ENCODE measurements at places on chromosomes 5 and 9.
A peak's percentile ranks its signal among the peaks of the same experiment; 100 is the strongest.

GRCh38 chr9:136080716-136081112, 14.4 kb downstream of the NACC2 start:
- no peak for DNase-seq
- H3K27me3 ChIP-seq = no peaks in the 10 kb centered on the region
- no peaks in the 10 kb centered on the region for H3K36me3 ChIP-seq
- no peak overlapping the region for H3K4me3 ChIP-seq
- no peak overlapping the region for H3K27ac ChIP-seq

GRCh38 chr5:151015974-151016587, 4.3 kb upstream of the GPX3 start:
- no peaks in the 10 kb centered on the region for H3K4me1 ChIP-seq
- no peak overlapping the region for H3K4me3 ChIP-seq
- no peaks in the 10 kb centered on the region for H3K36me3 ChIP-seq
- H3K27ac ChIP-seq = no peak overlapping the region
- no peak for DNase-seq

DNA sequence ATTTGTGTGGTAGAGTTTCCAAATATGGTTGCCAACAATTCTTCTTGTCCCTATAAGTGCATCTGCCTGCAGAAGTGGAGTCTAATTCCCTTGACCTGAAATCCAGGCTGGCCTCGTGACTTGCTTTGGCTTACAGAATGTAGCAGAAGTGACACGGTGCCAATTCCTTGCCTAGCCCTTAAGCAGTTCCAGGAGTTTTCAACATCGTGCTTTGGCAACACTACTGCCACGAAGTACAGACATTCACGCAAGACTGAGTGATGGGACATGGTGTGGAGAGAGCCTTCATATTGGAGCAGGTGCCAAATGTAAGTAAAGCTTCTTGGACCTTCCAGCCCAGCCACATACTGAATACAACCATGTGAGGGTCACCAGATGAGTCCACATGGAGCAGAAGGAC, 92.9 kb upstream of the NEK6 start:
- no peak overlapping the region for H3K4me3 ChIP-seq
- no peak for DNase-seq
- no peak overlapping the region for H3K27ac ChIP-seq
- H3K36me3 ChIP-seq = no peaks in the 10 kb centered on the region
- no peaks in the 10 kb centered on the region for H3K4me1 ChIP-seq
- no peaks in the 10 kb centered on the region for H3K27me3 ChIP-seq

DNA sequence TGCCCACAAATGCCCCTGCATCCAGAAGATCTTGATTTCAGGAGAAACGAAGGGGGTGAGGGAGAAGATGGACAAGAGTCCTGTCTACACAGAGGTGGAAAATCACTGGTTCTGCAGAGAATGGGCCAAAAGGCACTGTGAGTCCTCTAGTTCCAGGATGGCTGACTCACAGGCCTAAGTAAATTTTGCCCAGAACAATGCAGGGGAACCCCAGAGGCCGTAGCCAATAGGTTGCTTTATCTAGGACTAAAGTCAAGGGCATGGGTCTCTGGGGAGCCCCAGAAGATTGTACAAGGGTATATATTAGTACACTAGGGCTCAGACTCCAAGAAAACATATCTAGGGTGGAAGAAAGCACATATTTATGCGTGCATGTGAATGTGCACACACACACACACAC, 98.0 kb downstream of the SLIT3 start:
- peaks cover 5% of the 10 kb centered on the region for H3K4me1 ChIP-seq

DNA sequence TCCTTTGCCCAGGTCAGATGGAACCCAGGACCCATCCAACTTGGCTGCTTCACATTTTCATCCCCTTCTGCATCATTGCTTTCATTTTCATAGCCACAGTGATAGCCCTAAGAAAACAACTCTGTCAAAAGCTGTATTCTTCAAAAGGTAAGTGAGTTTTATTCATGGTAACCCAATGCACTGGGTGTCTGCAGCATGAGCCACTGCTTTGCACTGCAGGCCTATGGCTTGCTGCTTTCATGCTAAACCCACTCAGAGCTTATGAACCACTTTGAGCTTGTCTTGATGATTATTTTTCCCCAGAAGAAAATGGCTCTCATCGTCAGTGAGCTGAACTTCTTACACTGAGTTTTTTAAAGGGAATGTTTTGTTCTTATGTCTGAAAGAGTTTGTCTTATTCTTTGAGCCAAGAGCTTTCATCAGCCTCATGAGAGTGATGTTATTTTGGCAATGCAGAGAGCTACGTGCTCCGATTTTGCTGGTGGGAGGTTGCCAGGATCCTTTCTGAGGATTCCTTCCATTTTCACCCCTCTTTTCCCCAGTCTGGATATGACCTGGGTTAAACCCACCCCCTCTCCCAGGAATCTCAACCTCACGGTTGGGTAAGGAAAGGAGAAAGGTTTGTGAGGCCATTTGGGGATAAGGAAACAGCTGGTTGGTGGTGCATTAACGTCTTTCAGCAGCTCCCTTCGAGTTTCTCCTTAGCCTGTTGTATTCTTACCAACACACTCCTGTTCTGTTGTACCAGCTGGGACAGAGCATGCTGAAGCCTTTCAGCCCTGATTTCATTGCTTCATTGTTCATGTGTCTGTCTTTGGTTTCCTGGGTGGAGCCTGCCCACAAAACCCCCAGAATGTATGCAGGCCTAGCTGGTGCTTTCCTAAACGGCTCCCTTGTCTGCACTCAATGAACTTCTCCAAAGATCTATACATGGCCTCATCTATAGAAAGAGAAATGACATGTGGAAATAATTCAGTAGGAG, 47.6 kb downstream of the PDCD1LG2 start:
- no peak overlapping the region for H3K4me3 ChIP-seq
- DNase-seq = no peak
- no peaks in the 10 kb centered on the region for H3K27me3 ChIP-seq
- no peaks in the 10 kb centered on the region for H3K36me3 ChIP-seq

- H3K36me3 ChIP-seq = no peaks in the 10 kb centered on the region
- peak; percentile 68 for DNase-seq
- H3K27ac ChIP-seq = no peak overlapping the region
- H3K4me1 ChIP-seq = no peaks in the 10 kb centered on the region
- no peaks in the 10 kb centered on the region for H3K27me3 ChIP-seq
These were observed 124.4 kb downstream of the FANCC start for GRCh38 chr9:95193067-95193466.

GRCh38 chr9:125580701-125581286, 126.2 kb downstream of the MAPKAP1 start:
- H3K36me3 ChIP-seq = peaks cover 16% of the 10 kb centered on the region
- no peaks in the 10 kb centered on the region for H3K4me1 ChIP-seq
- H3K27me3 ChIP-seq = no peaks in the 10 kb centered on the region
- no peak for DNase-seq
- no peak overlapping the region for H3K4me3 ChIP-seq

- no peaks in the 10 kb centered on the region for H3K27me3 ChIP-seq
- H3K27ac ChIP-seq = no peak overlapping the region
- peak overlapping the region; percentile 47 for H3K4me3 ChIP-seq
- H3K4me1 ChIP-seq = peaks cover 14% of the 10 kb centered on the region
- peak; percentile 74 for DNase-seq
These were observed 43.8 kb downstream of the NDFIP1 start for GRCh38 chr5:142152384-142152732.

- no peaks in the 10 kb centered on the region for H3K4me1 ChIP-seq
- no peak overlapping the region for H3K4me3 ChIP-seq
- H3K36me3 ChIP-seq = no peaks in the 10 kb centered on the region
- no peaks in the 10 kb centered on the region for H3K27me3 ChIP-seq
These were observed 193.3 kb upstream of the SNX2 start for GRCh38 chr5:122581629-122582028.

GRCh38 chr9:128136816-128137793, 9.6 kb upstream of the PTGES2 start:
- H3K27ac ChIP-seq = no peak overlapping the region
- no peaks in the 10 kb centered on the region for H3K36me3 ChIP-seq
- DNase-seq = peak; percentile 29

GRCh38 chr5:86374611-86375010, 243.1 kb upstream of the COX7C start:
- H3K27ac ChIP-seq = no peak overlapping the region
- no peak for DNase-seq
- no peak overlapping the region for H3K4me3 ChIP-seq
- H3K27me3 ChIP-seq = no peaks in the 10 kb centered on the region
- no peaks in the 10 kb centered on the region for H3K36me3 ChIP-seq

- H3K27ac ChIP-seq = no peak overlapping the region
- H3K4me3 ChIP-seq = no peak overlapping the region
- H3K4me1 ChIP-seq = no peaks in the 10 kb centered on the region
- peak; percentile 46 for DNase-seq
- H3K27me3 ChIP-seq = peaks cover 7% of the 10 kb centered on the region
These were observed 38.3 kb upstream of the ADRA1B start for GRCh38 chr5:159877894-159878448.

DNA sequence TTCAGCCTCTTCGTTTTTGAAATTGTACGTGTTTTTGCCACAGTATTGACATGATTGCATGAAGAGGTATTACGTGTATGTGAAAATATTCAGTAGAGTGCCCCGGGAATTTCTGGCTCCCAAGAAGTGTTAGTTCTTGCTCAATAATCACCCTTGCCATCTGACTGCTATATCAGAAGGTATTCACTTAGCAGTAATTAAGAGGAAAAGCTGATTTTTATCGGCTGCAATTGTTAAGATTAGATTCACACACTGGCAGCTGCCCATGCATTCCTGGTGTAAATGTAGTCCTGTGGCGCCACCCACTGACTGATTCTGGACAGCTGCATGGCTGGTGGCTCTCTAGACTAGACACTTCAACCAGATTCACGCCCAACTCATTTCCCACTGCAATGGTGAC, 440.1 kb upstream of the ADAMTS16 start:
- no peaks in the 10 kb centered on the region for H3K4me1 ChIP-seq
- no peak overlapping the region for H3K27ac ChIP-seq
- peak; percentile 93 for DNase-seq
- no peak overlapping the region for H3K4me3 ChIP-seq
- H3K36me3 ChIP-seq = no peaks in the 10 kb centered on the region
- H3K27me3 ChIP-seq = peaks cover 13% of the 10 kb centered on the region

DNA sequence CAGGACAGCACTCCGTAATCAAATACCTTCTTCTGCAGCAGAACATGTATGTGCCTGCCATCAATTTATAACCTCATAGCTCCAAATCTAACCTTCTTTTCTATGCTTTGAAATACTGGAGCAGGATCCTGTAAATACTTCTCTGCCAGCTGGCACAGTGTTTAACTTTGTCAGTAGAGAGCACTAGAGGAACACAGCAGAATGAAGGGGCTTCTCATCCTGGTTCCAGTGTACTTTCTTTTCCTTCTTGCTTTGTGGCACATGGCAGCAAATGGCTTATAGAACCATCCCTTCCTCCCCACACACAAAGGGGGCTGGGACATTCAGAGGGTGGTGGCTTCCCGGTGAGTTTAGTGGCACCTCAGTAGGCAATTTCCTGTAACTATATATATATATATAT, 3.8 kb upstream of the FBXW11 start:
- no peaks in the 10 kb centered on the region for H3K36me3 ChIP-seq
- DNase-seq = no peak
- H3K27me3 ChIP-seq = no peaks in the 10 kb centered on the region
- peaks cover 14% of the 10 kb centered on the region for H3K4me1 ChIP-seq
- no peak overlapping the region for H3K27ac ChIP-seq

- no peaks in the 10 kb centered on the region for H3K36me3 ChIP-seq
- H3K4me3 ChIP-seq = no peak overlapping the region
- peak; percentile 45 for DNase-seq
- no peaks in the 10 kb centered on the region for H3K27me3 ChIP-seq
- H3K4me1 ChIP-seq = no peaks in the 10 kb centered on the region
These were observed 126.7 kb downstream of the COL23A1 start for GRCh38 chr5:178463321-178464155.

DNA sequence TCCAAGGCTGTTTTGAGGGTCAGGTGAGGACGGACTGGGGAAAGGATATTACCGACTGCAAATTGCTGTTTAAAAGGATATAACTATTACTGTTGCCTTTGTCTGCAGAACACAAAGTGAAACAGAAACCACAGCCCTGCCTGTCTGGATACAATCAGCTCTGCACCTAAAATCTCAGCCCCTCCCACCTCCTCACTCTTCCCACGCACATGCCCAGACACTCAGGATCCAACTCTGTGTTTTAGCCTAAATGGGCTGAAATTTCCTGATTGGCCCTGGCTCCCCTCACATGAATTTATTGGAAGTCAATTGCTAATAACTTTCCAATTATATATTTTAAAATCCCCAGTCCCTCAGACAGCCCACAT, 176.3 kb upstream of the PPP1R26 start:
- no peak overlapping the region for H3K4me3 ChIP-seq
- no peaks in the 10 kb centered on the region for H3K36me3 ChIP-seq
- H3K27ac ChIP-seq = no peak overlapping the region
- H3K4me1 ChIP-seq = peaks cover 14% of the 10 kb centered on the region
- no peak for DNase-seq
- H3K27me3 ChIP-seq = no peaks in the 10 kb centered on the region

- no peak overlapping the region for H3K27ac ChIP-seq
- no peak overlapping the region for H3K4me3 ChIP-seq
- no peaks in the 10 kb centered on the region for H3K27me3 ChIP-seq
These were observed 19.6 kb downstream of the PRUNE2 start for GRCh38 chr9:76886318-76886717.

- H3K4me1 ChIP-seq = no peaks in the 10 kb centered on the region
- H3K36me3 ChIP-seq = peaks cover 3% of the 10 kb centered on the region
- no peaks in the 10 kb centered on the region for H3K27me3 ChIP-seq
- H3K4me3 ChIP-seq = no peak overlapping the region
- DNase-seq = no peak
These were observed 47.8 kb downstream of the MLANA start for GRCh38 chr9:5938449-5938848.

- no peak overlapping the region for H3K27ac ChIP-seq
- no peaks in the 10 kb centered on the region for H3K27me3 ChIP-seq
- H3K36me3 ChIP-seq = no peaks in the 10 kb centered on the region
- no peak for DNase-seq
- no peaks in the 10 kb centered on the region for H3K4me1 ChIP-seq
These were observed 15.8 kb upstream of the NTNG2 start for GRCh38 chr9:132146039-132146438.

- H3K4me1 ChIP-seq = no peaks in the 10 kb centered on the region
- peak overlapping the region; percentile 73 for H3K27ac ChIP-seq
- no peaks in the 10 kb centered on the region for H3K36me3 ChIP-seq
- H3K4me3 ChIP-seq = peak overlapping the region; percentile 95
- no peak for DNase-seq
These were observed 704 bp downstream of the CCDC112 start for GRCh38 chr5:115295777-115296123.

GRCh38 chr5:40601198-40601868, 78.4 kb upstream of the PTGER4 start:
- no peaks in the 10 kb centered on the region for H3K36me3 ChIP-seq
- H3K4me3 ChIP-seq = no peak overlapping the region
- H3K27ac ChIP-seq = no peak overlapping the region
- no peak for DNase-seq
- H3K4me1 ChIP-seq = peaks cover 3% of the 10 kb centered on the region

DNA sequence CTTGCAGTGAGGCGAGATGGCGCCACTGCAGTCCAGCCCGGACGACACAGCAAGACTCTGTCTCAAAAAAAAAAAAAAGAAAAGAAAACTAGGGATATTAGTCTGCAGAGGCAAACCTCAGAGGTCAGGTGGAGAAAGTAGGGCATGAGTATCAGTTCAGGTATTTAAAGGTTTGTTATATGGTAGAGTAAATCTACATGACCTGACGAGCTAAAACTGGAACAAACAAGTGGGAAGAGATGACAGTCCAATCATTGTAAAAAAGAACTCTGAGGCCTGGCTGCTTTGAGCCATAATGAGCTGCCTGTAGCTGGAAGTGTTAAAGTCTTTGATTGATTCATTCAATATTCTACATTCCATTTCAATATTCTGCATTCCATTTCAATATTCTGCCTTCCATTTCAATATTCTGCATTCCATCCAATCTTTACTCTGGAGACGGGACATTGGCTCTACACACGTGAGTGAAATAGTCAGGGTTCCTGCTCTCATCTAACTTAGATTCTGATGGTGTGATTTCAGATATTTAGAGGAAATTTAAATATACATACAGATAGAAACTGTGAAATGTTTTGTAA, 28.9 kb upstream of the GRAMD2B start:
- H3K36me3 ChIP-seq = no peaks in the 10 kb centered on the region
- H3K27me3 ChIP-seq = no peaks in the 10 kb centered on the region
- H3K4me1 ChIP-seq = no peaks in the 10 kb centered on the region
- no peak overlapping the region for H3K4me3 ChIP-seq
- no peak for DNase-seq

All from endodermal cell (in vitro differentiated cells).